ENCODE measurements at places on chromosomes 5 and 9. TPM values are rescaled to one million over a fixed set of nuclear protein-coding genes. Genes with fewer than 3 reads are reported as not detected.

GTF3C4 gene
- 16.3 TPM for total RNA-seq

SLC46A2 gene
- not detected for total RNA-seq

DNA sequence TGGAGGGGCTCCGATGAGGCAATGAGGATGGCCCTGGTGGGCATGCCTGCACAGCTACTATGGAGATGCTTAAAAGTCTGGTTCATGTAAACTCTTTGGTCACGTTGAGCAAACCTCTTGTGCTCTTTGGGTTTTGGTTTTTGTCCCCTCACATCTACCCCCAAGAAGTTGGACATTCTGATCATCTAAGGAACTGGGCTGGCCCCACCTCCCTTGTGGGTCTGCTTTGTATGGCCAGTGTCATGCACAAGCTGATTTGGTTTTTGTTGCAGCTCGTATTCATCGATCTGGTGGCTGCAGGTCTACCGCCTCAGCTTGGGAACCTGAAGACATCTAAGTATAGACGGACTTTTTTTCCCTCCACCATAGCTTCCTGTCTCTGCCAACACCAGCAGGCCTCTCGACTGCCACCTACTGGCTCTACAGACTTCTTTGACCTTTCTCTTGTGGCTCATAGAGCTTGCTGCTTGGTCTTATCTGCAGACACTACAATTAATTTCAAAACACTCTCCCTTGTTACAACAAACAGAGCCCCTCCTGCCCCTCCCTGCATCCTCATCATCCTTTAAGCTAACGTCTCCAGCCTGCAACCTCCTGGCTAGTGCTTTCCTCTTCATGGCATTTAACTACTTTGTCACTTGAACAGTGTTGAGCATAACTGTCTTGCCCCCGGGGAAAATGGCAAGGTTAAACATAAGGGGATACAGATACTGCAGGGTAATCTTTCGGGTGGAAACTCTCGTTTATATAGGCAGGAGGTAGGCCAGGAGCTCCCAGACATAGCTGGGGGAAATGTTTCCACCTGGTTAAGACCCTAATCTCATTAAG is 34.5 kb downstream of the TSTD2 start:
- peak; percentile 55 for DNase-seq

- DNase-seq, result no peak
Measured at GRCh38 chr9:93290495-93291434, 106.8 kb downstream of the WNK2 start.

- DNase-seq, result no peak
Measured at GRCh38 chr5:15763754-15764153, 263.8 kb downstream of the FBXL7 start.

DNA sequence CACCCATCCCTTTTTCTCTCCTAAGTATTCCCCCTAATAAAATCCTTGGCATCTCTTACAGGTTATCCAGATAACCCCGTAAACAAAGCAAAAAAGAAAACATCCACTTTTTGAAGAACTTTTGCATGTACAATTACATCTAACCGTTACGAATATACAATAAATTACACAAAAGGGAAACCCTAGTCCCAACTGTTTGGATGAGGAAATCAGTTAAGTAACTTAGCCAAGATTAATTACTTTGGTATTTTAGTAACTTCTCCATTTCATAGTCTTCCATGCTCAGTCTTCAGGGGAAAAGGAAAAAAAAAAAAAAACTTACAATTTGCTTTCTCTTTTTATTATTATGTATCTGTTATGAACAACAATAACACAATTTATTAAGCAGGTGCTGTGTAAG is 212.9 kb downstream of the ACTL7B start:
- no peak for DNase-seq

Measured in glomerular endothelial cell (primary cell).